ENCODE measurements at places on chromosomes 16 and 17.

- no peak for DNase-seq
Measured at GRCh38 chr16:73527187-73527586, 479.3 kb upstream of the ZFHX3 start.

GRCh38 chr17:29005936-29006511 is at the start of gene SEZ6:
SEZ6 (minus strand) TSS chr17:29006033; CDS start chr17:29005869, 164 bp downstream.
- DNase-seq: peak; percentile 47

GRCh38 chr17:28533091-28533807 is 19.2 kb downstream of the UNC119 start:
- no peak for DNase-seq

DNA sequence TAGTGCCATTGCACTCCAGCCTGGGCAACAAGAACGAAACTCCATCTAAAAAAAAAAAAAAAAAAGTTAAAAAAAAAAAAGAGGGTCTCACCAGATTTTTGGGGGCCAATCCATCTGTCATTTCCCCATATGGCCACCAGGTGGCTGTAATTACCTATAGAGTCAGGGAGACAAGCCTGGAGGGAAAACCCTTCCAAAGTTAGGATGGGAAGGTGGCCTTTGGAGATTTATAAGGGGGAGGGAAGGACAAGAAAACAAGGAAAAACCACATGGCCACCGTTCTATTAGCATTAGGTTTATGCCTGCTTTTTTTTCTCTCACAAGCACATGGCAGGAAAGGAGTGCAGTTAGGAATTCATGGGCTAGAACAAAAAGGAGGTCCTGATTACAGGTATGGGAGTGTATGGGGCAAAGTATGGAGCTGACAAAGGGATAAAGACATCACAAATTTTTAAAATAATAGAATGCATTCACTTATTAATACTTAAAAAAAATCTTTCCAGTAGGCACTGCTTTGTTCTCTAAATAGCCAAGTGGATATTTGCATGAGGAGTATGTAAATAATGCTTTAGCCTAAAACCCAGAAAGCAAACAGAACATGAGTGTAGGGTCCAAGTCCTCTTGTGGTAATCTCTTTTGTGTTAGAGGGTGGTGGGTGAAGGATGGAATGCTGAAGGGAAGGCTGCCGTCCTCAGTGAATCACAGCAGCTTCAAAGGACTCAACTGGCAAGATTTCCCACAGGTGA is 5.1 kb downstream of the CYB5D1 start:
- peak; percentile 56 for DNase-seq

DNA sequence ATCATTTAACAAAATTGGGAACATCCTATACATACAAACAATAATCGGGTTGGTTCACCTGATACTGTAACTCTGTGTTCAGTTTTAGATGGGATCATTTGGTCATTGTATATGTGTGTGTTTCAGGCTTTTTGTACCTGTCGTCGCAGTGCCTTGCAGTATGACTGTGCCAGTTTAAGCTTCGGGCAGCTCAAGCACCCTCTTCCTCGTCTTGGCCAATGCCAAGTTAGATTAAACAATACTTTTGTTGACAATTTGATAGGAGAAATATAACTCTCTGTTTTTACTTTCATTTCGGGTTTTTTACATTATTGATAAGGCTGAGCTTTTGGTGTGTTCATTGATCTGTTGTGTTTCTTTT is 37.0 kb upstream of the ARHGAP17 start:
- no peak for DNase-seq

GRCh38 chr16:67606632-67607031 is 38.3 kb upstream of the CARMIL2 start:
- no peak for DNase-seq

GRCh38 chr16:27273670-27274423 is 5.3 kb upstream of the NSMCE1 start:
- DNase-seq: no peak

GRCh38 chr16:84749072-84749471 is 49.3 kb downstream of the USP10 start:
- no peak for DNase-seq

GRCh38 chr16:68263559-68264127 is 683 bp upstream of the SLC7A6 start:
- no peak for DNase-seq

GRCh38 chr17:78278139-78278741 is 46.8 kb downstream of the TMEM235 start:
- DNase-seq: no peak

- DNase-seq: no peak
Measured at GRCh38 chr17:64368277-64368676, 22.4 kb downstream of the PECAM1 start.

DNA sequence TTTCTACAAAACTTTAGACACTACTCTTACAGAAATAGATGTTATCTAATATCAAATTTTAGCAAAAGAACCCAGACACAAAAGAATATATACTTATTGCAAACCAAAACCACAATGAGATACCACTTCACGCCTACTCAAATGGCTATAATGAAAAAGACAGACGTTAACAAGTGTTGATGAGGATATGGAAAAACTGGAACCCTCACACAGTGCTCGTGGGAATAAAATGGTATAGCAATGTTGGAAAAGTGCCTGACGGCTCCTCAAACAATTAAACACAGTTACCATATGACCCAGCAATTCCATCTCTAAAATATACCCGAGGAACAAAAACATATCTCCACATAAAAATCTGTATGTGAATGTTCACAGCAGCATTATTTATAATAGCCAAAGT is 27.1 kb downstream of the USP31 start:
- DNase-seq: no peak

GRCh38 chr17:78144147-78144719 is 2.0 kb upstream of the C17orf99 start:
- DNase-seq: no peak

DNA sequence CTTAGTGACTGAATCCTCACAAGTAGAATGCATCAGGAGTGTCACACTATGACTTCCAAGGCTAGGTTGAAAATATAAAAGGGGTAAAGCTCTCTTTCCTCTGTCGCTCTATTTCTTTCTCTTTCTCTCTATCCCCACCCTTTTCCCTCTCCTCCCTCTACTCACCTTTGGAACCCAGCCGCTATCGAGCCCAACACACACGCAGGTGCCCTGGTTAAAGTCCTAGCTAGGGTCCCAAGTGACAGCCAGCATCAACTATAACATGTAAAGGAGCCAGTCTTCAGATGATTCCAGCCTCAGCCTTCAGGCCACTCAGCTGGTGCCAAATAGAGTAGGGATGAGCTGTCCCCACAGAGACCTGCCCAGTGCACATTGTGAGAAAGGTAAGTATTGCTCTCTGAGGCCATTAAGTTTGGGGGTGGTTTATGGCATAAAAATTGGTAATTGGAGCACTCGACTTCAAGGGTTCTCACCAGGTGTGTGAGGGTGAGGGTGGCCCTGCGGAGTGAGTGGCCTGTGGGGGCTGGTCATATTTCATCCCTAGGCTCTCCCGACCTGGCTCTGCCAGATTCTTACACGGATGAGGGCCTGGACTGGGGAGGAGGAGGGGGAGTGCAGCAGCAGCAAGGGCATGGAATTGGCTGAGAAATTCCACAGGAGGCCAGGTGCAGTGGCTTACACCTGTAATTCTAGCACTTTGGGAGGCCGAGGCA is 14.9 kb upstream of the C16orf54 start:
- peak; percentile 97 for DNase-seq

DNA sequence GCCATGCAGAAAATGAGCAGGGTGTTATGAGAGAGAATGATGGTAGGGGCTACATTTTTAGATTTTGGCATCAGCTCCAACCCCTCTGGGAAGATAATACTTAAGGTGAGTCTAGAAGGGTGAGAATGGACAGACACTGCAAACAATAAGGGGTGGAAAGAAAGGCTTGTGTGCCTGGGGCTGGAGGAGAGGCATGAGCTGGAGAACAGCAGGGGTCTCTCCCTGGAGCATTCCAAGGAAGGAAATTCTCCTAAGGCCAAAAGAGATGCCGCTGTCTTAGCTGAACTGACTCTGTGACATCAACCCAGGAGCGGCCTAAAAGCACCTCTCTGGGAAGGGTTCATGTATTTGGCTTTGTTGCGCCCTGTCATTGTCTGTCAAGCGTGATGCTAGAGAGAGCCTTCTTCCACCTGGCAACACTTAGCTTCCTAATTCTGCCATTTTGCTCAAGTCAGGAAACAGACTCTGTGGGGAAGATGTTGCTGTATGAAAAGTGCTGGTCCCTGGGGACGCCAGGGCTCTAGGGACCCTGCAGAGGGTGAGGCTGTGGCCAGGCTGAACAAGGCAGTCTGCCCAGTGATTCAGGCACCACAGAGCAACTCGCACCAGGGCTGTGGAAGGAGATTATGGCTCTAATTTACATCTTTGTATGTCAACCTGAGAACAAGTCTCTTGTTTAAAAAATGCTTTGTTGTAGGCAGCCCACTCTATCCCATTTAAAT is 225.7 kb downstream of the CBLN1 start:
- DNase-seq: peak; percentile 1

DNA sequence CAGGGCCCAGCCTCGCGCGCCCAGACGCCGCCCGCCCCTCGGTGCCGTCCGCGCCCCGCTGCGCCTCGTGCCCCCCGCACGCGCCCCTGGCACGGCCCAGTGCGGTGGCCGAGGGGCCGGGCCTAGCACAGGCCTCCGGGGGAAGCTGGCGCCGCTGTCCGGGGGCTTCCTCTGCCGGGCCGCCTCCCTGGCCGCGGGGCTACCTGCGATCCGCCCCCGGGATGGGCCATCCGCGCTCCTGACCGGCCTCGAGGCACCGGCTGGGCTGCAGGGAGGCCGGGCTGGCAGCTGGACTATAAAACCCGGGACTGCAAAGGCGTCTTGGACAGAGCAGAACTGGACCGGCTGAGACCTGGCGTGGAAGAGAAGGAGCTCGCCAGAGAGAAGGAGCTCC is 783 bp downstream of the BHLHA9 start:
- DNase-seq: no peak

- no peak for DNase-seq
Measured at GRCh38 chr17:12077773-12078172, 57.1 kb downstream of the MAP2K4 start.

DNA sequence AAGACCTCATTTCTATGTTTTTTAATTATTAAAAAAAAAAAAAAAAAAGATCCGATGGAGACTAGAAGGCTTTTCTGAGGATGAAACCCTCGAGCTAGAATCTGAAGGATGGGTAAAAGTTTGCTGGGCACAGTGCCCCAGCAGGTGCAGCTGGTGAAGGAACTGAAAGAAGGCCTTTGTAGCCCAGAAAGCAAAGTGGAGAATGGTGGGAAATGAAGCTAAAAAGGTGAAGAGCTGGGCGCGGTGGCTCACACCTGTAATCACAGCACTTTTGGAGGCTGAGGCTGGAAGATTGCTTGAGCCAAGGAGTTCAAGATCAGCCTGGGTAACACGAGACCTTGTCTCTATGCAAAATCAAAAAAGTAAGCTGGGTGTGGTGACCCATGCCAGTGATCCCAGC is 50.3 kb upstream of the SEC14L1 start:
- DNase-seq: no peak

GRCh38 chr17:19978209-19978802 is 678 bp upstream of the AKAP10 start:
- DNase-seq: no peak
